ENCODE measurements at places on chromosomes 2 and 18. TPM values are rescaled to one million over a fixed set of nuclear protein-coding genes. Genes with fewer than 3 reads are reported as not detected.
A peak's percentile ranks its signal among the peaks of the same experiment; 100 is the strongest.

The PFN4 gene
- 1.0 TPM for total RNA-seq

The GPR75 gene
- 3.0 TPM for total RNA-seq

The CTAGE1 gene
- 0.13 TPM for total RNA-seq

DNA sequence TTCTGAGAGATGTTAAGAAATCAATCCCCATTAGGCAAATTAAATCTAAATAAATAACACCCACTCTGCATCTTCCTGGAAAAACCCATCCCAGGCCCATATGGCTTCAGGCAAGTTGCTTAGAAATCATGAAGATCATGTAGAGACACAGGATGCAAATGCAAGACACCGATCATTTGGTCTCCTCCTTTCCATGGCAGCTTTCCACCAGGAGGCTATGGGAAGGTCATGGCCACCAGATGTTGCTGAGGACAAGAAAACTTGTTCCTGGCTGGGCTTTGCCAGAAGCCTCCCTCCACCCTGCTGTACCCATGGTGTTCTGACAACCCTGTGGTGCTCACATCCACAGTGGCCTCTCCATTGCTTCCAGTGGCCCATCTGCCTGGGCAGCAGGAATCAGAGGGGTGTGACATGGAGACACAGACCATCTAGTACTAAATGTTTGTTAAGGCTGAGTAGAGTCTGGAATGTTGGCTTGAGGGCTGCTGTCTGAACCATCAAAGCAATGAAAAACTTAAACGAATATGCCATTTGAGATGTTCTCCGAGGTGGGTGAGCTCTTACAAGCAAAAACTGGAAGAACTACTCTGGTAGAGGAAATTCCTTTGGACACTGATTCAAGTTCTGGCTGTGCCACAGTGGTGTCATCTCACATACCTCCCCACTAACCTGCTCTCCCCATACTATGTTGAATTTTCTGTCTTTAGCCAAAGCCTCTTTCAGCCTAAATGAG, 293.2 kb downstream of the TNS1 start:
- DNase-seq: peak; percentile 26

- no peak for DNase-seq
Measured at GRCh38 chr2:54092940-54093339, 22.5 kb upstream of the ACYP2 start.

Measured in cardiac septum (tissue), 1 donor.